ENCODE measurements at places on chromosomes 6 and 20.

- DNase-seq = no peak
These were observed 4.5 kb upstream of the LAMA5 start for GRCh38 chr20:62371588-62372041.

GRCh38 chr20:50874758-50875665 lies 56.2 kb downstream of the ADNP start:
- no peak for DNase-seq

- no peak for DNase-seq
These were observed 141.0 kb downstream of the TBXT start for GRCh38 chr6:166026586-166027126.

GRCh38 chr20:17314264-17314663 lies 87.4 kb downstream of the PCSK2 start:
- DNase-seq = no peak

GRCh38 chr6:36838896-36839748 lies at the start of gene CPNE5:
Gene CPNE5, minus strand, starts transcription at chr6:36839444. Its CDS starts 67 bp downstream, at chr6:36839377.
- DNase-seq = no peak

DNA sequence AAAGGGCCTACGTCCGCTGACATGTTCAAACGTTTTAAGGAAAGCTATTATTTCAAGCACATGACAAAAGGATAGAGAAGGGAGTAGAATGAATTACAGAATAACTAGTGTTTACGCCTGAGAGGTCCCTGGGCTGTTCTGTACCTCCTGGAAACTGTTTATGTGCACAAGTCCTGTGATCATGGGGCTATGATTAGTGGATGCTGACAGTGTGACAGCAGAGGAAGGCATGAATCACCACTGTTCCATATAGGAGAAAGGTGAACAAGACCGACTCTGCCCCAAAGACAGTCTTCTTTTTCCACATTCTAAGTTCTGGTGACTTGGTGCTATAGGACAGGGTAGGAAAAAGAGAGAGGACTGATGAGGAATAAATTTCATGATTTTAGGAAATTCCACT lies 249.2 kb upstream of the PRDM1 start:
- no peak for DNase-seq

GRCh38 chr6:150313781-150314180 lies 55.0 kb upstream of the IYD start:
- no peak for DNase-seq

GRCh38 chr6:55643861-55644260 lies 64.9 kb upstream of the HMGCLL1 start:
- DNase-seq = no peak

DNA sequence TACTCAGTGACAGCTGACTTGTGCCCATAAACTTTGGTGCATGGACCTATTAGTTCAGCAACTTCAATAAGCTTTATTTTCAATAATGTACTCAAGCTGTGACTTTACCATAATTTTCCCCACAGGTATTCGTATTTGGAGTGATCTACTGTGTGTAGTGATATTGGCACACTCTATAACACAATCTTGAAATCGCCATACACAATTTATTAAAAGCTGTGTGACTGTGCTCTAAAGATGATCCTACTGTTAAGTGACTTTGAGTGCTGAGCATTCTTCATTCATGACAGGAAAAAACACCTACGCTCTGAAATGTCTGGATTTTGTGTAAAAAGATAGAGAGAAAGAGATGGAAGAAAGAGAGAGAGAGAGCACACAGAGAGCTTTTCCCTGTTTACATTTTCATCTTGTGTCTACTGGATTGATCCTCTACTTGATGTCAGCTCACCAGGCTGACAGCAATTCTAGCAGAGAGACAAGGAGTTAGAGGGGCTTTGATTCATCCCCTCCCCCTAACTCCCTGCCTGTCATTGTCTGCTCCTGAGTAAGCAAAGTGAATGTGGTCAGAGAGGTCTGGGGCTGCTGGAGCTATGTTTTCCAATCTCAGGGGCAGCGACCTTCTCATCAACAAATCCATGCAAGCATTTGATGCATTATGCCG lies 538.7 kb upstream of the POU3F2 start:
- DNase-seq = no peak

GRCh38 chr6:88972504-88973423 lies 9.3 kb upstream of the RNGTT start:
- DNase-seq = no peak

- DNase-seq = peak; percentile 8
These were observed 551.1 kb upstream of the SYNCRIP start for GRCh38 chr6:86193821-86194220.

- DNase-seq = no peak
These were observed 249.7 kb upstream of the AFDN start for GRCh38 chr6:167576828-167577503.

- DNase-seq = no peak
These were observed 7.4 kb downstream of the EPM2A start for GRCh38 chr6:145727817-145728388.

GRCh38 chr6:52734072-52734471 lies 29.2 kb downstream of the GSTA2 start:
- DNase-seq = no peak

GRCh38 chr6:13920552-13920951 lies 4.2 kb upstream of the RNF182 start:
- DNase-seq = no peak

DNA sequence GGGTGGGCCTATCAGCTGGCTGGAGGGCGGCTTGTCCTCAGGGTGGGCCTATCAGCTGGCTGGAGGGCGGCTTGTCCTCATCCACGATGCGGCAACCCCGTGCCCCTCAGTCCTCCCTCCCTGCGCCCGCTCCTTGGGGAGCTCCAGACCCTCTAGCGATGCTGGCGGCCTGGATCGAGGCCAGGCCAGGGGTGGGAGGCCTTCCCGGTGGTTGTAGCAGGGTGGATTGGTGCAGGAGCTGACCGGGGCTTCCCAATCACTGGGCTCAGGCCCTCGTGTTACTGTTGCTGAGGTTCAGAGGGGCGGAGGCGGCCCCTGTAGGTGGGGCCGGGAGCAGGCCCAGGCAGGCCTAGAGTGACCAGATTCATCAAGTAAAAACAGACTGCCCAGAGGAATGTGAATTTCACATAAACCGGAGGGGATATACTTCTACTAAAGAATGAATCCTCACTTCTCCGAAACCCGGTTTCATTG lies 8.8 kb downstream of the SLC17A9 start:
- no peak for DNase-seq

DNA sequence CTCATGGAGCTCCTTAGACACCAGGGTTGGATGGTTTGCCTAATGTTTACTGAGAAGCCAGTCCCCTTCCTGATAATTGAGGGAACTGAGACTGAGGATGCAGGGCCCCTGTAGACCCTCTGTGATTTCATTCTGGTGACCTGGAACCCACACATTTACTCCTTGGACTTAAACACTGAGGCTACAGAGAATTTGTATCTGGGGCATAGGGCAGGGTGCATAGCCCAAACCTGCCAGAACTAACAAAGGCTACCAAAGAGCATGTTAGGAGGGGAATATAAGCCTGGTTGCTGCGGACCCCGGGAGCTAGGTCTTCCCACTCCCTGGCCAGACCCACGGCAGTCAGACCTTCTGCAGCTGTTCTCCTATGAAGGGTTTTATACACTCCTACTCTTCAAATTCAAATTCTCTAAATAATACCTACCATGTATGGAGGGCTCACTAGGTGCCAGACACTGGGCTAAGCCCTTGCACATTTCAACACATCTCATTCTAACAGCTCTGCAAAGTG lies 19.7 kb downstream of the DAAM2 start:
- DNase-seq = no peak

DNA sequence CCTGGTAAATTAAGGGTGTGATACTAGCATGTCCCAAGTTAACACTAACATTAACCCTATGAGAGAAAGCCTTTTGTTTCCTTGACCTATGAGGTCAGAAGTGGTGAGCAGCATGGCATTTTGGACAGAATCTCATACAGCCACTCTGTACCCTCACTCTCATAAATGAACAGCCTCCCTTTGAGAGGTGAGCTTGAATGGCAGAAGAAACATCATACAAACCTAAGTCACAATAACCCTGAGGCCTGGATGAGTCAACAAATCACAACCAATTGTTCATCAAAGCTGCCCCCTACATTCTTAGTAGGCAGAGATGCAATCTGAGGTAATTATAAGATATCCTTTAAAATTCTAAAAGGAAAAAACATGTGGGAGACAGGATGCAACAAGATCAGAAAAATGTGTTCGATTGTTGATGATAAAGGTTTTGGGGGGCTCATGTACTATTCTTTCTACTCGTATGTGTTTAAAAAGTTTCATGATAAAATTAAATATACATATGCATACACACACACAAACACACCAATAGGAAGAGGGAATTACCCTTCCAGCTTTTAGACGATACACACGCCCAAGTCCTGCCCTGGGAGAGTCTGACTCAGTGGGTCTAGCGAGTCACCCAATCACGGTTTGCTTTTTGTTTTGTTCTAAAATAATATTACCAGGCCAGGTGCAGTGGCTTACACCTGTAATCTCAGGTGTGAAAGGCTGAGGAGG lies 117.3 kb downstream of the ARHGAP18 start:
- DNase-seq = no peak

DNA sequence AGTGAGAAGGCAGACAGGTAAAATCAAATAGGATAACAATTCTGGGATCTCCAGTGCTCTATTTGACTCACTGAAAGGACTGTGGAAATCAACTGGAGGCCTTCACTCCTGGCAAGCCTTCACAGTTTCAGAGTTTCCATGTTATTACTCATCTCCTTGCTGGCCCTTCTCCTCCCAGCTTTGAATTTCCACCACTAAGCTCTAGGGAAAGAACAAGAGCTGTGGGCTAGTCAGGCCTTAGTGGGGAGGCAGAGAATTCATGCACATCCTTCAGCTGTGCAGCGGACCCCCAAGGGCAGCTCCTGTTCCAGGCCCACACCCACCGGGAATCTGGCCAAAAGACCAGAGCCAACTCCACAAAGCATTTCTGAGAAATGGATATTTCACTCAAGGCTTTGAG lies 26.0 kb downstream of the MYLIP start:
- DNase-seq = no peak

- no peak for DNase-seq
These were observed 77.6 kb downstream of the SAMD5 start for GRCh38 chr6:147586044-147586443.

DNA sequence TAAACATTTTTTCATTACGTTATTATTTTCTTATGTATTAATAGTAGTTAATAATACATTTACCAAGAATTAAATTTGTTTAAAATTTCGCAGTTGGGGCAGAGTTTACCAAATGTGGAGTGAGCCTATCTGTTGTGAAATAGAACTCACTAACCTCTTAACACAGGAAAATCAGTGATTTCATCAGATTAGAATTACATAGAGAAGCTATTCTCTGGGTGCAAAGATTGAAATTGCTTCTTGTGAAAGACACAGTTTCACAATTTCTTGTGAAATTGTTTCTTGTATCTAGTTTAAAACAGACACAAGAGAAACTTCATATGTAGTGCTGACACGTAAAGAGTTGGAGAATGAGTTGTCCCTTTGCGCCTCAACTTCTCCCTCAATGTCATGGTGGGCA lies 69.4 kb upstream of the PRL start:
- no peak for DNase-seq

- DNase-seq = no peak
These were observed 100.5 kb downstream of the SAMD3 start for GRCh38 chr6:130122243-130122642.

GRCh38 chr6:107319906-107320530 lies 139.3 kb downstream of the PDSS2 start:
- DNase-seq = no peak

DNA sequence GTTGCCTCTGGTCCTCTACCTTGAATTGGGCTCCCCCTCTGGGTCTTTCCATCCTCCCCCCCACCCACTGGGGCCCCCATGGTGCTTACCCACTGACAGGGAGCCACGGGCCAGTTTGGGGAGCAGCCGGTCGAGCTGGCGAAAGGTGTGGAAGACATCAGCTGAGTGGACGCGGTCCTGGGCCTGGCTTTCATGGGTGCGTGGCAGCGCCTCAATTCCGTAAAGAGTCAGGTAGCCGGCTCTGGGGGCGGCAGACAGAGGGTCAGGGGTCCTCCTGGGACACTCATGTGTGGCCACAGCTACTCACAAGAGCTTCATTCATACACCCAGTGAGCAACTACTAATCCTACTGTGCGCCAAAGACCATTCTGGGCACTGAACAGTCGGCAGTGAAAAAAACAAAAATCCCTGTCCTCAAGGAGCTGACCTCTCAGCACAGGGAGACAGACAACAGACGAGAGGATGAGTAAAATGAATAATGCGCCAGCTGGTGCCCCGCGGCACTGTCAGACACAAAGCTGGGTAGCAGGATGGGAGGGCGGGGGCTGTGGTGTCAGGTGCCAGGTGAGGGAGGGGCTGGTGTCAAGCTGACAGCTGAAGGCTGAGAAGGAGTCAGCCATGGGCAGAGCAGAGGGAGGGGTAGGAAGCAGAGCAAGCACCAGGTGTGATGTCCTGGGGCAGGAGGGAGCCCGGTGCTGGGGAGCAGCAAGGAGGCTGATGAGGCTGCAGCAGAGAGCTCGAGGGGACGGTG lies 28.3 kb downstream of the PTGIS start:
- no peak for DNase-seq

- DNase-seq = no peak
These were observed 74.6 kb upstream of the SLC22A23 start for GRCh38 chr6:3531481-3531880.

- no peak for DNase-seq
These were observed 62.0 kb downstream of the PPP1R14C start for GRCh38 chr6:150204705-150205472.

DNA sequence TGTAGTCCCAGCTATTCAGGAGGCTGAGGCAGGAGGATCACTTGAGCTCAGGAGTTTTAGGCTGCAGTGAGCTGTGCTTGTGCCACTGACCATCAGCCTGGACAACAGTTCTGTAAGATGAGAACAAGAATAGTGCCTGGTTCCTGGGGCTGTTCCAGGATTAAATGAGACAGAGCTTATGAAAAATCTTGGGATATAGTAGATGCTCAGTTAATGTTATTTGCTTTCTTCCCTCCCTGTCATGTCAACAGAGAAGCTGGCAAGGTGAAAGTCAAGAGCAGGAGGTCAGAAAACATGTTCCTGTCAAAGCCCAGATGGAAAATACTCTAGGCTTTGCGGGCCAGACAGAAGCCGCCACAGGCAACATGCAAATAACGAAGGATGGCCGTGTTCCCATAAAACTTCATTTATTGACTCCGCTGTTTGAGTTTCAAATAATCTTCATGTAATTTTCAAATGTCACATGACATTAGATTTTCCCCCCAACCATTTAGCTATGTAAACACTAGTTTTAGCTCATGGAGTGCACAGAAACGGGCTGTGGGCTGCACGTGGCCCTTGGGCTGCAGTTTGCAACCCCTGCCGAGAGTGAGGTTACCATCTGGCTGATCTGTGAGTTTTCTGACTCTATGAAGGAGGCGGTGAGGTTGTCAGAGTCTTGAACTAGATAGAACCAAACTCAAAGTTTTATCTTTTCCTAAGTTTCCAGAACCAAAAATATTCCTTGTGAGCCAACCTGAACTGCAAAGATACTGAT lies 63.4 kb upstream of the PMEPA1 start:
- DNase-seq = no peak

GRCh38 chr6:160974304-160974771 lies 17.2 kb upstream of the MAP3K4 start:
- DNase-seq = no peak

GRCh38 chr6:151536188-151536479 lies 42.3 kb downstream of the CCDC170 start:
- no peak for DNase-seq

GRCh38 chr6:165468340-165469235 lies 159.2 kb upstream of the C6orf118 start:
- DNase-seq = no peak

All from NCI-H1930 (cell line).